ENCODE measurements at places on chromosomes 2 and 18.

- no peak for DNase-seq
Measured at GRCh38 chr2:75375646-75376582, 176.6 kb upstream of the TACR1 start.

GRCh38 chr2:120678251-120678650 lies 57.4 kb upstream of the GLI2 start:
- DNase-seq, result no peak

- DNase-seq, result no peak
Measured at GRCh38 chr2:118049816-118050140, 35.9 kb upstream of the CCDC93 start.

GRCh38 chr2:236731767-236732580 lies 162.3 kb downstream of the ACKR3 start:
- DNase-seq, result no peak

DNA sequence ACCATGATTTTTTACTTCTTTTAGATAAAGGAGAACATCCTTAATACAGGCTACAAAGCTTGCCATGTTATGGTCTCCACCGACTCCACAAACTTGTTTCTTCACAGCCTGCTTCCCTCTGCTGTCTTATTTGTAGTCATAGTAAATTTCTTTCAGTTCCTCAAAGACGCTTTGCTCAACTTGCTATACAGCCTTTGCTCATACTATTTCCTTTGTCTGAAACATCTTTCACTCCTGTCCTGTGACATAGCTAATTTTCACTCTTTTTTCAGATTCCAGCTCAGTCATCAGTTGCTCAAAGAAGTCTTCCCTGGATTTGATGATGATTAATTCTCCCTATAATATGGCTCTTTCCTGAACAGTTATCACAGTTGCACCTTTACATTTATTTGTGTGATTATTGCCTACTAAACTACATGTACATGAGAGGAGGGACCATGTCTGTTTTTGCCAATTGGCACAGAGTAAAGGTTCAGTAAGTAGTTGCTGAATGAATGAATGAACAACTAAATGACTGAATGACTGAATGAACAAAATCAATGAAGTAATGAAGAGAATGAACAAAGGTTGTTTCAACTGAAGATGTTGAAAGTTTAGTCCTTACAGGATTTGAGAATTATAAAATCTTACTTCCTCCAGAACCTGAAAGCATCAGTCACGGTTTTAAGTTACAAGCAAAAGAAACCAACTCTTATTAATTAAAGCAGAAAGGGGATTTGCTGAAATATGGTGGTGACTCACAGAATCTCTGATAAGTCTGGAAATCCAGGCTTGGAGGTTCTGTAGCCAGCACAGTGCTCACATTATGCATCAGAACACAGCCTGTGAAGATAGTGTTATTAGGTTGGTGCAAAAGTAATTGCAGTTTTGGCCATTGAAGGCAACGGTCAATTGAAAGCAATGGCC lies 186.4 kb upstream of the FAM98A start:
- DNase-seq, result no peak

DNA sequence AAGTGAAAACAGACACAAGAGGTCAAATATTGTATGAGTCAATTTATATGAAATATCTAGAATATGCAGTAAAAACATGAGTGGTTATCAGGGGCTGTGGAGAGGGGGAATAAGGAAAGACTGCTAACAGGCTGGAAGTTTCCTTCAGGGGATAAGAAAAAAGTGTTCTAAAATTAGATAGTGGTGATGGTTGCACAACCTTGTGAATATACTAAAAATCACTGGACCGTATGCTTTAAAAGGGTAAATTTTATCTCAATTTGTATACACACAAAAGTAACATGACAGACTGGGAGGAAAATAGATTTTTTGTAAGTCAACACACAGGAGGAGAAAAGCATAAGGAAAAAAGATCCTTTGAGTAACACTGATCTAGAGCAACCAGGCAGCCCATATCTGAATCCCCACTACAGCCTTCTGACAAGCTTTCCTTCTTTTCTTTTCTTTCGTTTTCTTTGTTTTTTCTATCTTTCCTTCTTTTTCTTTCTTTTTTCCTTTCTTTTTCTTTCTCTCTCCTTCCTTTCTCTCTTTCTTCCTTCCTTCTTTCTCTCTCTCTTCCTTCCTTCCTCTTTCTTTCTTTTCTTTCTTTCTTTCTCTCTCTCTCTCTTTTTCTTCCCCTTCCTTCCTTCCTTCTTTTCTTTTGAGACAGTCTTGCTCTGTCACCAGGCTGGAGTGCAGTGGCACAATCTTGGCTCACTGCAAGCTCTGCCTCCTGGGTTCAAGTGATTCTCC lies 95.4 kb downstream of the AAK1 start:
- no peak for DNase-seq

DNA sequence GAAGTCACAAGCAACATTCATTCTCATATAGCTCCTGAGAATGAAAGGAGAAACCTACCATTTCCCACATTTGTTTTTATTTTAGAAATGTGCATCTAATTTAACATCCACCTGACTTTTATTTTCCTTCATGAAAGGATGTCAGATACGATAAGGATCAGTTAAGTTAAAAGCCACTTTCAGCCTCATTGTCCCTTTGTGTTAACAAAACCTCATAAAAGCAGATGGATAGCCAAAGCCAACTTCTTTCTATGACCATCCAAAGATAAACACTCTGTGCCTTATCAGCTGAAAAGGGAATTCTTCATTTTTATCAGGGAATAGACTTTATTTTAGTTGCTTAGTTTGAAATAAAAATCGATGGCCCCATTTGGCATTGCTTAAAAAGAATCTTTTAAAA lies 25.7 kb upstream of the RIT2 start:
- DNase-seq, result no peak

DNA sequence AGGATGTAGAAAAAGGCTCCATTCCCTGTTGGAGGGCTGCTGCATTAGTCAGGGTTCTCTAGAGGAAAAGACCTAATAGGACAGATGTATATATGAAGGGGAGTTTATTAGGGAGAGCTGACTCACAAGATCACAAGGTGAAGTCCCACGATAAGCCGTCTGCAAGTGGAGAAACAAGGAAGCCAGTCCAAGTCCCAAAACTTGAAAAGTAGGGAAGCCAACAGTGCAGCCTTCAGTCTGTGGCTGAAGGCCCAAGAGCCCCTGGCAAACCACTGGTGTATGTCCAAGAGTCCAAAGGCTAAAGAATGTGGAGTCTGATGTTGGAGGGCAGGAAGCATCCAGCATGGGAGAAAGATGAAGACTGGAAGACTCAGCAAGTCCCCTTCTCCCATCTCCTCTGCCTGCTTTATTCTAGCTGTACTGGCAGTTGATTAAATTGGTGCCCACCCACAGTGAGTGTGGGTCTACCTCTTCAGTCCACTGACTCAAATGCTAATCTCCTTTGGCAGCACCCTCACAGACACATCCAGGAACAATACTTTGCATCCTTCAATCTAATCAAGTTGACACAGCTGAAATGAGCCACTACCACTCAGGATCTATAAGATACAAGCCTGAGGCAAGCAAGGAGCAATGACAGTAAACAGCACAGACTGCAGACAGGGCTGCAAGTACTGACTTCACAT lies 30.0 kb upstream of the ATG16L1 start:
- no peak for DNase-seq

DNA sequence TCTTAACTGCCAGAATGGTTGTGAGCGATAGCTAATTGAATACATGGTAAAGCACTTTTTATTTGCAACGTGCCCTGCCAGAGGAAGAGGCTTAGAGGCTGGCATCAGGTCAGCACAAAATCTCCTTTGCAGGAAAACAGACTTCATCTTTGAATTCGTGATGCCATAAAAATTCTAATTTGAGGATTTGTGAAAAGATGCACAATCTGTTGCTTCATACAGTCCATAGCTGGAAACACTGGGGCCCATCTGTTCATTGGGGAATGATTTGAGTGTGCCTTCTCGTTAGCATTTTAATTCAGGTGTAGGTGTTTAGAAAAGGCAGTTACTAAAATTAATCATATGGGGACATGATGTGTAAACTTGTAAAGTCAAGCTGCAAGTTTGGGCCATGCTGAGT lies 876.0 kb downstream of the SLC4A3 start:
- DNase-seq, result no peak

GRCh38 chr2:28294451-28294850 lies 98.2 kb upstream of the FOSL2 start:
- DNase-seq, result no peak

GRCh38 chr2:34602262-34602661 lies 1003.2 kb upstream of the FAM98A start:
- no peak for DNase-seq

DNA sequence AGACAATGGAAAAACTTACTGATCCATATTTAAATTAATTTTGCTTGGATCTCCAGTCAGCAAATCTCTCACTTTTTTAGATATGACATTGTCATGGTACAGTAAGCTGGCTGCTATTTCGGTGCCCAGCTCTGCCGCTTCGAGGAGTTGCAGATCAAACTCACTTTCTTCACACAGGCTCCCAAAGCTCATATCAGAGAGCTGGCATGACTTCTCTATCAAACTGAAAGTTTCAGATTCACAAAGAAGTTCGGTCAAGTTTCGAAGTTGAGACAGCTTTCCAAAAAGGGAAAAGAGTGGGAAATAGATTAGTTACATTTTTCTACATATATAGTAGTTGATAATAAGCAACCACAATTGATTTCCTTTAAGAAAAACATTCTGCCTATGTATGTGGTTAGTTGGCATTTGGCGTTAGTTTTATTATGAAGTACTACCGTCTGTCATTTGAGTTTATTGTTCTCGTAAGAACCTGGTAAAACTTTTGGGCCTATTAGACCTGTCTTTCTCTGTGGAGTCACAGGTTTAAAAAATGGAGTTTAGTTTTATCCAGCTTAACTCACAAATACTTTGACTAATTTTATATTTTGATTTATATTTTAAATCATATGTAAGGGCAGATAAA lies 118.8 kb downstream of the ABCA12 start:
- no peak for DNase-seq

GRCh38 chr18:63534615-63535014 lies 7.6 kb upstream of the SERPINB12 start:
- DNase-seq, result no peak

DNA sequence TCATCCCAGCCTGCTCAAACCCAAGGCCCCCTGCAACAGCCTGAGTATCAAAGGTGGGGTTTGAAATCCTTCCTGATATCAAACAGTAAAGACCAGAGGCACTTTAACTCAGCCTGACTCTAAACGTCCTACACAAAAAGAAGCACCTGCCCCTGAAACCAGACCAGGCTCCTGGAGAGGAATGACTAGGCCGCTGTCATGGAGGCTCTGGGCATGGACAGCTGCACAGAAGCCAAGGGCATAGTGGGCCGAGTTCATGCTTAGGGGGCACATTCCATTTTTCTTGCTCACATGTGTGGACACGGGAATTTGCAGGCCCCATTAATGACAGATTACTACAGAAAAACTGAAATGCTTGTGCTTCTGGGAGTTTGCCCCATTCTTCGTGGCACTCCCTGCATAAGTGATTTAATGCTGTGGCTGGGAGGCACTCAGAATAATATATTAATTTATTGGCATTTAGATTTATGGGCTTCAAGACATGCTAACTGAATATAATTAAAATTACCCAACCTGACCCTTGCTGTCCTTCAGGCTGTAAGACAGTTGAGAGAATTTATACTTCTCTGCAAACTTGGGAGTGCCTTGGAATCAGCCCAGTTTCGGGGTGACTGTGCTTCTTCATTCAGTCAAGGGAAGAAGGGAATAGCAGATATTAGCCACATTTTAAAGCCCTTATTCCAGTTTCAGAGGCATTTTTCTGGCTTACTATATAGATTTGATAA lies 105.5 kb downstream of the GYPC start:
- DNase-seq, result no peak

DNA sequence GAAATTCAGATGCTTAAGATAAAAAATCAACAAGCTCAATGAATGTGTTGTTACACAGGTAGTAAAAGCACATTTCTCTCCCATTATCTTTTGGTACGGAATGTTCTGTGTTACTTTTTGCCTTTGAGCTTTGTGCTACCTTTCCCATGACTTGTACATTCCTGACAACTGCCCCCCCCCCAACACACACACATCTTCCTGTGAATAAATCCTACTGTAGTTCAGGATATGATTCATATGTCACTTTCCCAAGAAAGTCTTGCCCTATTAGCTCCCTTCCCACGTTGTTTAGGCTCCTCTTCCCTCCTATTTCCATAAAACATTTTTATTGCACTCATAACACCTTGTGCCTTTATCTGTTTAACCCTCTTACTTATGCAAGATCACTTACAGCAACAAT lies 442.6 kb upstream of the LRATD1 start:
- no peak for DNase-seq

DNA sequence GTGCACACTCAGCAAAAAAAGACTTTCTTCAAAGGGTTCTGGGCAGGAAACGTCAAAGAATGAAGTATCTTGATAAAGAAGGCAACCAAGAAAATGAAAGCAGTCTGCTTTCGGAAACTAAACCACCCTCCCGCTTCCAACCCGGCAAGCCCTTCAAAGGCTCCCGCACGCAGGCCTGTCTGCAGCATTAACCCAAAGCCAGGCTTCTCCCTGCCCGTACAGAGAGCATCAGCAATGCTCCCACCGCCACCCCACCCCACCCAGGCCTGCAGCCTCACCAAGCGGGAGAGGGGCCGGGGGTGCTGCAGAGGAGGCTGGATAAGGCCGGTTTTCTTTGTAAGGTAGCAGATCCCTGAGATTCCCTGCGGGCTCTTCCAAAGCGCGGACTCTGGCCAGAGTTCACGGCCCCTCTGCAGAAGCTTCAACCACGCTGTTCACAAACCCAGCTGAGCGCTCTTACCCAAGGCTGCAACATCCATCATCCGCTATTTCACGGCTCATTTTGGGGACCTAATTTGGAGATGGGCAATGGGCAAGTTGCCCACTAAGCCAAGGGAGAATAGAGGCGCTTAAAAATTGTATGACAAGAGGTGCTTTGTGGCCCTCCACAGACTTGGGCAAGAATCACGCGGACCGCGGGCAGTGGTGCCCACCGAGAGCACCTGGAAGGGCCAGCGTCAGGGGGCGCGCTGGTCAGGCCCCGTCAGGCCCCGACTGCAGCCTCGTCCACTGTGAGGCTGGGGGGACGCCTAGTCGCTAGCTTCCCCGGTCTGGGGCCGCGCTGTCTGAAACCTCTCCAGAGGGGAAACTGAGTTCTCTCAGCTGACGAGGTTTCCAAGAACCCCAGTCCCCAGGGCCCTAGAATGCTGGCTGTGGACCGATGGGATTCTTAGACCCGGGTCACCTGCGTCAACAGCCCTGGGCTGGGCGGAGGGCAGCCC lies 225.4 kb upstream of the ID2 start:
- no peak for DNase-seq

DNA sequence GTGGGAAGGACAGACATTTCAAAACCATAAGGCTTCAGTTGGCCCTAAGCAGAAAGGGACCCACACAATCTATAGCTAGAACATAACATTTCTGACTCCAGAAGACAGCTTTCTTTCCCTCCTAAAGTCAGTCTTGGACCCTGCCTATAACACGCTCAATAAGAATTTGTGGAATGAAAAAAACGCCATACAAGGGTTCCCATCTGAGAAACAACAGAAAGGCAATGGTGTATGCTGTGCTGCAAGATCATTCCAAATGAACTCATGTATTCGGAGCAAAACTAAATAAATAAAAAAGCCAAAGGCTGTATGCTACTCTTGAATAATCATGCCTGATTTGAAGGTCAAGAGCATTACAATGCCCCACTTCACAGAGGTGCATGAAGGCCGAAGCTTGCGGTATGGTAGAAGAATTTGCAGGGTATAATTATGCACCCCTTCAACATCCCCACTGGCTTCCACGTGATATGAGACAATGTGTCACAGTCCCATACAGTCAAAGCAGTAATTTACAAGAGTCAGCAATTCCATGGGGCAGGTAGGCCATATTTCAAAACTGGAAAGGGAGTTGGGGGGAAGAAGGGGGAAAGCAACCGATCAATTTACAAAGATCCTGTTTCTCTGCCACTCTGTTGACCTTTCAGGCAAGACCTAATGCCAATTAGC lies 61.4 kb upstream of the SLC14A2 start:
- DNase-seq, result no peak

GRCh38 chr18:65547046-65547445 lies 203.8 kb upstream of the CDH7 start:
- DNase-seq, result no peak

Measured in memory B cell (primary cell).